ENCODE measurements at places on chromosomes 4 and X.
A peak's percentile ranks its signal among the peaks of the same experiment; 100 is the strongest.

DNA sequence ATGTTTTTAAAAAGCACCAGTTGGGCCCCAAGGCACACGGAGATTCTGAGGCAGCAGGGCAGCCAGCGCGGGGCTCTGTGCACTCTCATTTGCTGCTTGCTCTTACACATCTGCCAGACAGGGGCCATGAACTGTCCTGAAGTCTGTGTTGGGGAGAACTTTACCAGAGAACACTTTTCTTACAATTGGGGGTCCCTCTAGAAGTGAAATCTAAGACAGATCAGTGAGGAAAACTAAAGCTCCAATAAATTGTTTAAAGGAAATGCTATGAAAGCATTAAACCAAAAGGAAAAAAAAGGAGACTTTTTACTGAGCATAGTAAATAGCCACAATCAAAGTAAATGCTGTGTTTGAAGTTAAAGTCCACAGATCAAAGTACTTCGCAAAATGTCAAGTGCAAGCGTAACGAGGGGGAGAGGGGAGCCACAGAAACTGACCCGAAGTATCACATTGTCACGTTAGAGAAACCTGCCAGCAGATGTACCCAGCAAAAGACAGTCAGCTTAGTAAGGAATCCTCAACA lies 37.8 kb downstream of the SORBS2 start:
- DNase-seq = no peak

- peak; percentile 28 for DNase-seq
Measured at GRCh38 chrX:121356850-121357171, 309.4 kb downstream of the GLUD2 start.

DNA sequence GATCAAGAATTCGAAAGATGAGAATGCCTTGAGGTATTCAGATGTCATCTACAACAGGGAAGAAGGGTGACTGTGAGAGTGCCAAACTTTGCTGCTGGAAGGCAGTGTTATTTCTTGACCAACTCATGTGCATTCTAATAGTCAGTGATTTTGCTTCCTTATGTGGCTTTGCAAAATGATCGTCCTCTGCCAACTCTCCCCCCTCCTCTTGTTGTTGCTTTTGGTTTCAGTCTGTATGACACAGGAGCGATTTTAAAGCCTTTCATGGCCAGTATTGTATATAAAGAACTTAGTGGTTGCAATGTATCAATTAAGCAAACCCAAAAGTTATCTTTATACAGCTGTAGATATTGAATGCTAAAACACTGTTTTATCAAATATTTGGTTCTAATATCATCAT lies 379.1 kb downstream of the IL1RAPL1 start:
- DNase-seq = no peak

DNA sequence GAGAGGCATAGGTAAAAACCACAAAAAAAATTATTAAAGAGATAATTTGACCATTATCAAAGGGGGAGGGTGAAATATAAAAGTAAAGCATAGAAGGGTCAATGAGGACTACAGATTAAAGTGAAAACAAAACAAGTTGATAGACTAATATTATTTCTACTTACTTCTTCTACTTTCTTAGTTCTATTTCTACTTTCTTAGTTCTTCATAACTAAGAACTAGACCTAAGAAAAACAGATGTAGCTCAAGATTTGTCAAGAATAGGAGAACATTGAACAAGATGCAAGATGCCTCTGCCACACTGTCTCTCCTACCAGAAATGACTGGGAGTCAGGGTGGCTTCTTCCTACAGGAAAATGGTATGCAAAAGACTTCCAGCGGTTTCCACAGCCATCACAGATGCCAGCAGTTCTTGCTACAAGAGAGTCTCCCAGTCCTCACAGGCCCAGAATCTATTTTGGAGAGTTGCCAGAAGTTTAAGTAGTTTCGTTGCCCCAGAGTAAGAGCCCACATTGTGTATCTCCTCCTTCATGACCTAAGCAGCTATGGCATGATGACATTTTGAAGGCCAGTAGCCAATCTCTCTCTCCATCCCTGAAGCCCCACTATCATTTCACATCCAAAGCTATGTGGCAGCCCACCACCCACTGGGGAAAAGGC lies 42.9 kb upstream of the DDX60 start:
- no peak for DNase-seq

DNA sequence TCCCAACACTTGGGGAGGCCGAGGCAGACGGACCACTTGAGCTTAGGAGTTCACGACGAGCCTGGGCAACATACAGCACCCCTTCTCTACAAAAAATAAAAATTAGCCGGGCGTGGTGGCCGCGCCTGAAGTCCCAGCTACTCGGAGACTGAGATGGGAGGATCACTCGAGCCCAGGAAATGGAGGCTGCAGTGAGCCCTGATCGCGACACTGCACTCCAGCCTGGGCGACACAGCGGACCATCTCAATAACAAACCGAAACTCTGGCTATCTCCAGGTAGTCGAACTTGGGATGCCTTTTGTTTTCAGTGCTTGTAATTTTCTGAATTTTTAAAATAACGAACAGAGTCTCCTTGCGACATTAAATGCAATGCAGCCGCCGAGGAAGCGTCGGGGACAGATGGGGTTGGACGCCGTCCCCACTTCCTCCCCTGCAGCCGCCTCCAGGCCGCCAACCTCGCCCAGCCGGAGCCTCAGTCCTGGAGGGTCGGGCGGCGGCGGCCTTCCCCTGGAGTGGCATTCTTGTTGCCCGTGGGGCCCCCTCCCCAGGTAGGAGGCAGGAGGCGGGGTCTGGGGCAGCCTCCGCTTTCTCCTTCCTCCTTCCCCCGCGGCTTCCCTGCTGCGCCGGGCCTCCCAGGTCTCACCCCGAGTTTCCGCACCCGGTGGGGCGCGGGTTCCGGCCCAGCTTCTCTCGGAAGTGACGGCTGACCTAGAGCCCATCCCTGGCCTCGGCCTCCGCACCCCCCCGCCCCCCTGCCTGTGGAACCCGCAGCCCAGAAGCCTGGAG lies 14.6 kb downstream of the HMX1 start:
- DNase-seq = no peak

- no peak for DNase-seq
Measured at GRCh38 chrX:72050011-72050410, 81.7 kb downstream of the RTL5 start.

- DNase-seq = no peak
Measured at GRCh38 chrX:68596871-68597270, 50.6 kb upstream of the STARD8 start.

DNA sequence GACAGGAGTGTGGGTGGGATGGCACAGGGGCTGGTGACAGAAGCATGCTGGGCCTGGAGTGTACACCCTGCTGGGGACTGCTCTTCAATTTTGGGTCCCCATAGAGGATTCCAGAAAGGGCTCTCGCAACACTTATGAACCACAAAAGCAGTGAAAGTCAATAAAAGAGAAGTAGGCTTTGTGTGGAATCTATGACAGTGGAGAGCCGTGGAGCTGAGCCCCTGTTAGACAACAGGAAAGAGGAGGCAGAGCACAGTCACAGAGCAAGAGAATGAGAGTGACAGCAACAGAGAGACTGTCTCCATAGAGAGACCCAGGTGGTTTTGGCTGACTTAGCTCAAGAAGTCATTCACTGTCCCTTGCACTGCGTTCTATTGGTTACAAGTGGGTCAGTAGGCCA lies 135.1 kb upstream of the ATP6AP2 start:
- no peak for DNase-seq

DNA sequence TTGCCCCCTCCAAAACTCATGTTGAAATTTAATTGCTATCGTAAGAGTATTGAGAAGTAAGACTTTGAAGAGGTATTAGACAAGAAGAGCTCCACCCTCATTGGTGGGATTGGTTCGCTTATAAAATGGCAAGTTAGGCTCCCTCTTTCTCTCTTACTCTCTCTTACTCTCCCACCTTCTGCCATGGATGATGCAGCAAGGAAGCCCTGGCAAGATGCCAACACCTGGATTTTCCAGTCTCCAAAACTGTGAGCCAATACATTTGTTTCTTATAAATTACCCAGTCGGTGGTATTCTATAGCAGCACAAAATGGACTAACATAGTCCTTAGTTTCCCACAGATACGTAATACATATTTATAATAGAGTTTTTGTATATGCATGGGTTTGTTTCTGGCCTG lies 119.4 kb downstream of the DDIT4L start:
- DNase-seq = no peak

GRCh38 chrX:117996918-117997480 lies 119.6 kb downstream of the KLHL13 start:
- DNase-seq = no peak

GRCh38 chrX:11399489-11400094 lies 106.4 kb downstream of the AMELX start:
- no peak for DNase-seq

DNA sequence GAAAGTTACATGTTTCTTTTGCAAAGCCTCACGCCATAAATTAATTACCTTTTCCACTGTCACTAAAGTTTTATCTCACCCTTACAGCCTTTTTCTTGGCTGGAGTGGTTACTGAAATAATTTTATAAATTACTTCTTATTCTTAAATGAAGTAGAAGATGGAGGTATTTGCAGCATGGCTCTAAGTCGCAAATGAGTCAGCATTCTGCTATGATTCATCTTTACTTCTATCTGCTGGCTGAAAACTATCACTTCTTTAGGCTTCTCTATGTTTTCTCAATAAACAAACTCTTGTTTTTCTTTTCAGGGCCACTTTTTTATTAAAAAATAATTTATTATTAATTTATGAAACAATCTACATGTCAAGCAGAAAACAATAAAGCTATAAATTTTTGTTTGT lies 210.2 kb upstream of the GYPA start:
- DNase-seq = no peak

- DNase-seq = no peak
Measured at GRCh38 chr4:151218343-151218742, 58.6 kb upstream of the PRSS48 start.

DNA sequence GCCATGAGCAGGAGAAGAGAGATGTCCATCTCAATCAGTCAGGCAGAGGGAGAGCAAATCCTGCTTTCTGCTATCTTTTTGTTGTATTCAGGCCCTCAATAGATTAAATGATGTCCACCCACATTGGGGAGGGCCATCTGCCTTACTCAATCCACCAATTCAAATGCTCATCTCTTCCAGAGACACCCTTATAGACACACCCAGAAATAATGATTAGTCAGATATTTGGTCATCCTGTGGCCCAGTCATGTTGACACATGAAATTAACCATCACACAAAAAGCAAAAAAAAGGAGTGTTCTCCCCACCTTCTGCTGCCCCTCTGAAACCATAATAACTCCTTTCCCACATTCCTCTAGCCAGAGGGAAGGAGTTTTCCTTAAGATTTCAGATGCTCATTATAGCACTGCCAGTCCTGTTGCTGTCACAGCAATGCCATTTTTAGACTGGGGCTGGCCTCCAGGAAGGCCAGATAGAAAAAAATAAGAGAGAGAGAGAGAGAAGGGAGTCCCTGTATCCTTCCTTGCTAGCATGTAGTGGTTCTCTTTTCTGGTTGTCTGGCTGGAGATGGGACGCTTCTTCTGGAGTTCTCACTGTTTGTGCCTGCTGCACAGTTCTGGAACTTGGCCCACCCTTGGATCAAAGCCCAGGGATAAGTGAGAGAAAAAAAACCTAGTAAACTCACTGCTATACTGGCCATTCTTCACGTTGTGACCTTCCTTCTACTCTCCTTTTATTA lies 177.7 kb downstream of the RBM46 start:
- no peak for DNase-seq

DNA sequence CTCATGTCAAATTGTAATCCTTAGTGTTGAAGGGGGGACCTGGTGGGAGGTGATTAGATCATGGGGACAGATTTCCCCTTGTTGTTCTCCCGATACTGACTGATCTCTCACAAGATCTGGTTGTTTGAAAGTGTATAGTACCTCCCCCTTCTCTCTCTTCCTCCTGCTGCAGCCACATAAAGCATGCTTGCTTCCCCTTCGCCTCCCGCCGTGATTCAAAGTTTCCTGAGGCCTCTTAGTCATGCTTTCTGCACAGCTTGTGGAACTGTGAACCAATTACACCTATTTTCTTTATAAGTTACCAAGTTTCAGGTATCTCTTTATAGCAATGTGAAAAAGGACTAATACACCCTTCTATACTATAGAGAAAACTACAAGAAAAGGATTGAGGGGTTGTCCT lies 1170.5 kb upstream of the AGA start:
- no peak for DNase-seq

DNA sequence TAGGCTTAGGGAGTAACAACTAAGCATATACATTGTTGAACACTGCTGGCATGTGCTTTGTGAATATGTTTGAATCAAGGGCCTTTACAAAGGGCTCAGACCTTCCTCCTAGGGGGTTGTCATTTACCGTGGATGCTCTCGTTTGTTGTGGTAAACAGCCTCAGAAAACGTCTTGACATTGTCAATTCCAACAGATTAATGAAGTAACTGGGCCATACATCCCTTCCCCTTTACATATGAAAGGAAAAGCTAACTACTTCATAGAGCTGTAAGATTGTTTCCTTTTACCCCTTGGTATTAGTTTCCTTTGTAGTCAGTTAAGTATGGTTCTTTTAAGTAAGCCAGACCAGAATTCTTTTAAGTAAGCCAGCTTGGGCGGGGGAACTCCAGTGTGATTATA lies 42.9 kb downstream of the FAT4 start:
- DNase-seq = no peak

DNA sequence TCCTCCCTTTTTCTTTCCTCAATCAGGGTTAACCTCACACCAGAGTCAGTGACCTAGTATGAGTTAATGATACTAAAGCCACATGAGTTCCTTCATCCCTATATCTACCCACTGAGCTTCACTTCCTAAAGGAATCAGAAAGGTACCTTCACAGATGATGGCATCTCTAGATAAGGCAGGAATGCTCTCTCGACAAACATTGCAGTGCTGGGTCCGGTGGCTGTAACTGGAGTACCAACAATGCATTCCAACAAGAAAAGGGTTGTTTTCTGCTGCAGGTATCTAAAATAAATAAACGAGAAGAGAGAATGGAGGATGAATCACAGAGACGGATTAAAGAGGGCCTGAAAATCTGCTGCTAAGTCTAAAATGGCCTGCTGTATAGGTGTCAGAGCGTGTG lies 66.7 kb downstream of the DGKK start:
- DNase-seq = no peak

DNA sequence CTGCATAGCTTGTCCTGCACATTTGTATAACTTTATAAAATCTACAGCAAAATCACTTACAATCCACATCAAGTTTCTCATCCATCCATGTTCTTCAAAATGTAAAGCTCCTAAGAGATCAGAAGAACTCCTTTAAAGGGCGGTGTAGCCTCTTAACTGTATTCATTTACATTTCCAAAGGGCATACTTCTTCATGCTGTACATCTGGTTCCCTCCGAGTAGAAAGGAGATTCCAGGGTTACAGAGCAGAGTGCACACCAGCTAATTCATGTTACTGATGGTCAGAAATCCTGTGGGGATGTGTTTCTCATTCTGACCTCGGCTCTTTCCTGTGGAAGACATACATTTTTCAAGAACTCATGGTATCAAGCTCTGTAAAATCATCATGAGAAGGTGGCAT lies 231.8 kb downstream of the ARAP2 start:
- no peak for DNase-seq

GRCh38 chrX:154350429-154351182 lies 23.8 kb downstream of the FLNA start:
- no peak for DNase-seq
